ENCODE measurements at places on chromosomes 3 and 15.

- DNase-seq: no peak
These were observed 88.2 kb downstream of the FAM43A start for GRCh38 chr3:194773771-194774455.

GRCh38 chr15:29420188-29420587 lies 150.6 kb upstream of the NSMCE3 start:
- no peak for DNase-seq

- no peak for DNase-seq
These were observed 353.9 kb upstream of the KCNMB2 start for GRCh38 chr3:178182337-178182779.

- no peak for DNase-seq
These were observed 173.1 kb upstream of the CCDC54 start for GRCh38 chr3:107204121-107204520.

- no peak for DNase-seq
These were observed 56.1 kb downstream of the PCSK6 start for GRCh38 chr15:101433396-101433795.

Data from stimulated activated CD4-positive, alpha-beta T cell treated with anti-CD3 and anti-CD28 coated beads, Interleukin-12 subunit alpha, Interleukin-12 subunit beta, amount 100 ng/mL, for 48 hours (primary cell).